ENCODE measurements at places on chromosomes 5 and 9.

GRCh38 chr5:33188089-33188488 is 252.7 kb upstream of the TARS1 start:
- no peaks in the 10 kb centered on the region for H3K4me1 ChIP-seq
- no peak for DNase-seq
- no peaks in the 10 kb centered on the region for H3K27me3 ChIP-seq

DNA sequence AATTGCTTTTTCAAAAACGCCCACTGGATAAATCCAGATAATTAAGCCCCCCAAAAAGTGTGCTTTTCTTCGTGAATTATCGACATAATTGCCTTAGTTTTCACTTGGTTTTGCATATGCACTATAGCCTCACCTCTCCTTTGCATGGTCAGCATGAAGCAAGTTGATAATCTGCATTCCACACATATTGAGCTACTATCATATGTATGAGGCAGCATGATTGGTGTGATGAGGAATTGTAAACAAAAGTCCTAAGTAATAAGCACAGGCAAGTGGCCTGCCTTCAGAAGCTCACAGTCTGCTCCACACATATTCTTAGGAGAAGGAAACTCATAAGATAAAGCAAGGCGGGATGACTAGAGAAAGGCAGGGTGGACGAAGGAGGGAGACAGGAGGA is 33.8 kb downstream of the MED10 start:
- H3K4me3 ChIP-seq = no peak overlapping the region
- no peaks in the 10 kb centered on the region for H3K27me3 ChIP-seq
- DNase-seq = no peak
- no peaks in the 10 kb centered on the region for H3K4me1 ChIP-seq
- H3K36me3 ChIP-seq = no peaks in the 10 kb centered on the region
- no peak overlapping the region for H3K27ac ChIP-seq

DNA sequence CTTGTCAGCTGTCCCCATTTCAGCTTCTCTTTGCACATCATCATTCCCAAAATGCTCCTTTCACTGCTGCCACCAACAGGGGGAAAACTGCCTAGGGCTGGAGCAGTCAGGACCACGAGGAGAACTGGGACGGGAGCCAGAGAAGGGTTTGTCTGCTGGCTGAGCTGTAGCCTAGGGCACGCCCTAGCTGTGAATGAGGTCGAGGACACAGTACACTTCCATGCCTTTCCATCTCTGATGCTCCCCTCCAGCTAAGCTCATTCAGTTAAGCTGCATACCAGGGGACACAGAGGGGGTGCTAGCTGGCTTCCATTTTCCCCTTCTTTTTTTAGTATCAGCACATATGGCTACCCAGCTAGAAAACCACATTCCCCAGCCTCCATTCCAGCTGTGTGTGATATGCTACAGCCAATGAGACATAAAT is 64.7 kb downstream of the STK10 start:
- H3K36me3 ChIP-seq = peaks cover 11% of the 10 kb centered on the region
- no peak overlapping the region for H3K4me3 ChIP-seq
- no peak overlapping the region for H3K27ac ChIP-seq

DNA sequence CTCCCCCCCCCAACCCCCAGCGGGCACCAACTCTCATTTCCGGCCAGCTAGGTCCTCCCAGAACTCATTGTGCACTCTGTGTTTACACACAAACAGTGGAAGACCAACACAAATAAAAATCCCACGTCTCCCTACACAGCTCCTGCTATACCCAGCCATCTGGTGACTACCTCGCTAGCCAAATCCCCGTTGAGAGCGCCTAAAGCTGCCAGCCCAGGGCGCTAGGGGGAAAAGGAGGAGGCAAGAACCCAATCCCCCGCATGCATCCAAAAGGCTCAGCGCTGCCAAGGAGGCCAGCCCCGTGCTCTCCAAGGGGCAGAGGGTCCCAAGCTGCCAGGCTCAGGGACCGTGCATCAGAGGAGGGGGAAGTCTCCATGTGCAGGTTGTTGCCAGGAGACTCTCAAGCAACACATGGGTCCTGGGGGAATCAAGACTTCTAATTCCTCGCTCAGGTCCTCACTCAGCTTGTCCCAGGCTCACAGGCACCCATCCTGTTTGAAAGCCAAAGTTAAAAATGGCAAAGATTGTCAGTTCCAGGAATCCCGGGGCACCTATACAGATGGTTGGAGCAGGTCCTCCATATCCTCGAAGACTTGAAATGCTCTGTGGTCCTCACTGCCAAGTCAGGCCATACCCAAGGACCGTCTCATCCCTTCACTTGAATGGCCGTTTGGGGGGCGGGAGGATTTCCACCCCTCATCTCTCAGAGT is 2.7 kb downstream of the ASTN2 start:
- H3K36me3 ChIP-seq = no peaks in the 10 kb centered on the region
- H3K4me1 ChIP-seq = peaks cover 4% of the 10 kb centered on the region
- no peak for DNase-seq

DNA sequence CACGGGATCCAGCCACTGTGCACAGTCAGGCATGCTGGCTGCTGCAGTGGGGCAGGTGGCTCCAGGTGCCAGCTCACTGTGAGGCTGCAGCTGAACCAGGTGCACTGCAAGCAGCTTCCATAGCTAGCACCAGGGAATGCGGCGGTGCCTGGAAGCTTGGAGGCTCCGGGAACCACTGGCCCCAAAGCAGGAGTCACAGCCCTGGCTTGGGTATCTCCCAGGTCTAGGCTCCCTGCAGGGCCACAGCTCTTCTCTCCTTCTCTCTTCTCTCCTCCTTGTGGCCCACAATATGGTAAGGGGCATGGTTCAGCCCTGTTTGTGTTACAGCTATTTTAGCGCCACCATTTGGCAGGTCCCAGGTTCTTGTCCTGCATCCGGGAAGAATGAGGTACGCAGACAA is 6.7 kb upstream of the MTMR12 start:
- no peak for DNase-seq
- H3K27me3 ChIP-seq = no peaks in the 10 kb centered on the region
- H3K27ac ChIP-seq = no peak overlapping the region

DNA sequence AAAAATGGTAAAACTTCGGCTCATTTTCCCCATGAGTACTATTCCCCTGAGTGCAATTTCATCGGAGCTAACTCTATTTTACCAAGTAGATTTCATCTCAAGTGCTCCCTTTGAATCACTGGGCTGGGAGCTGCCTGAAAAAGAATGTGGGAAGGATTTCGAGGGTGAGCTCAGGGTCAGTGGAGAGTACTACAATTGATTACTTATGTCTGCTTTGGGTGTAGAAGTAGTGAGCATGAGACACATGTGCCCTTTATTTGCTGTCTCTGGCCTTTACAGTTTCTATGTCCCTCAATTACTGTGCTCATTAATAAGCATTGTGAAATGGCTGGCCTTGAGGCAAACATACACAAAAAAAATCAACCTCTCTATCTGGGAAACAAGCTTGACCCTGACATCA is 172.7 kb upstream of the RFX3 start:
- no peak overlapping the region for H3K4me3 ChIP-seq
- DNase-seq = no peak
- H3K4me1 ChIP-seq = no peaks in the 10 kb centered on the region
- H3K36me3 ChIP-seq = no peaks in the 10 kb centered on the region
- H3K27me3 ChIP-seq = peaks cover 3% of the 10 kb centered on the region
